ENCODE measurements at places on chromosomes 2 and 18.

DNA sequence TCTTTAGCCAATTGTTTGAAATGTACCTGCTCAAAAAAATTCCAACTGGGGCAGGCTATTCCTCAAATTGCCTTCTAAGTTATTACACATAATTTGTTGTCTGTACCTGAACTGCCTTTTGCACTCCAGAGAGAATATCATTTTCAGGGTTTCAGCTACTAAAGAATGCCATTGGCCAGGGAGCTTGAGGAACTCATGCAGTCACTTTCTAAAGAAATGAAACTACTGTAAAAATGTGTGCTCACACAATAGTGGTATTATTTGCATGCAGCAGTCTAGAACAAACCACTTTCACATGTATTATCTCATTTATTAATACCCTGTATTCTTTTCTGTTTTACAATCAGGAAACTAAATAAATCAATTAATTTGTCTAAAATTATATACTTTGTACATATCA, 152.2 kb downstream of the PID1 start:
- no peak for DNase-seq

DNA sequence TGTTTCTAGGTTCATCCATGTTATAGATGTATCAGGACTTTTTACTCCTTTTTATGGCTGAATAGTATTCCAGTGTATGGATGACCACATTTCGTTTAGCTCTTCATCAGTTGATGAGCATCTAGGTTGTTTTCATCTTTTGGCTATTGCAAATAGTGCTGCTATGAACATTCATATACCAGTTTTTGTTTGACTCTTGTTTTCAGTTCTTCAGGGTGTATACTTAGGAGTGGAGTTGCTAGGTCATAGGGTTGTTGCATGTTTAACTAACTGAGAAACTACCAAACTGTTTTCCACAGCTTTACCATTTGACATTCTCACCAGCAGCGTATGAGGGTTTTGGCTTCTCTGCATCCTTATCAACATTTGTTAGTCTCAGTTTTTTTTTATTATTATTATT, 25.8 kb upstream of the NAPG start:
- no peak for DNase-seq

DNA sequence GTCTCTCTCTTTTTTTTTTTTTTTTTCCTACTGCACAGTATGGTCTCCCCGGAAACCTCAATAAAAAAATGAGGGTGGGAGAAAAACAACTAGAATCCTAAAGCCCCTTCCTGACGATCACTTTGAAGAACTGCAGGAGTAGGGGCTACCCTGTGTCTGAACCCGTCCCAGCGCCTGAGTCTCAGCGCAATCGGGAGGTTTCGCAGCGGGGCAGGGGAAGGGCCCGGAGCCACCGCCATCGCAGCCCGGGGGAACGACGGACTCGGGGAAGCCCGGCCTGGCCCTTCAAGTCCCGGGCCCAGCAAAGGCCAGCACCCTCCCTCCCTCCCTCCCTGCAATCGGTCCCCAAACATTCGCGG, 411 bp downstream of the NARS1 start:
- no peak for DNase-seq

DNA sequence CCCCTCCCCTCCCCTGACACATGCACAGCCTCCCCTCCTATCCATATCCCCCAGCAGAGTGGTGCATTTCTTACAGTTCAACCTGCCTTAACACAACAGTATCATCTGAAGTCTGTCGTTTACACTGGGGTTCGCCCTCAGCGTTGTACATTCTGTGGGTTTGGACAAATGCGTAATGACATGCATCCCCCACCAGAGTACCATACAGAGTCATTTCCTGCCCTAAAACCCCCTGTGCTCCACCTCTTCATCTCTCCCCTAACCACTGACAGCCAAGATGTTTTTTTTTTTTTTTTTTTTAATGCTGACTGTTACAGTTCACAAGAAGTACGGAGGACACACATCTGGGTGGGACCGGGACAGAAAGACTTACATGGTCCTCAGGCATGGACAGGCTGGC, 22.6 kb downstream of the POMC start:
- no peak for DNase-seq

GRCh38 chr2:172888714-172889669, 153.3 kb downstream of the RAPGEF4 start:
- DNase-seq: no peak

DNA sequence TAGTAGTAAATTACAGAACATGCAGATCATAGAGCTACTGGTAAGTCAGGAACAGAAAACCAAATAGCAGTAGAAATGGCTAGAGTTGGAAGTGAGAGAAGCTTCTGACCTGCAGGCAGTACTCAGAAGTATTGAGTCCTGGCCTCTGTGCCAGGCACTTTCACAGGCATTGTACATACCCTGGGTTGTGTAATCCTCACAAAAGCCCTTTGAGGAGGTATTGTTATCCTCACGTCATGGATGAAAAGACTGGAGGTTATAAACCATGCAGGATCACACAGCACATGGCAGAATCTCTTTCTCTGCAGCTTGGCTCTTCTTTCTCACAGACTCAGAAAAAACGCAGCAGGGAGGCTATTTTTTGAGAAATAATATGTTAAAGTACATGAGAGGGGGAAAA, 789.3 kb upstream of the FAM98A start:
- DNase-seq: no peak

DNA sequence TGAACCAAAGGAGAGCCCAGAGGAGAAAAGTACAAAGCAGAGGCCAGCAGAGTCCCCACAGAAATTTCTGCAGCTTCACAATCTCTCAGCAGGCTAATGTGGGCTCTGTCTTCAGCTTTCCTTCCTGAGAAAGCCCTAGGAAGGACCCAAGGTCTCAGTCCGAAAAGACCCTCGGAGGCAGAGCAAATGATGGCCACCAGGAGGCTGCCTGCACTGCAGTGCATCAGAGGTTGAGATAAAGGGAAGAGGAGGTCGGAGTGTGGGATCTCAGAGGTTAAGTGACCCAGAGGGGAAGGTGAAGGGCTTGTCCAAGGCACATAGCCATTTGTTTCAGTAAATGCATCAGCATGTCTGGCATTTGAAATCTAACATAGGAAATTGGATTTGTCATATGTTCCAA, 299.1 kb upstream of the SLC14A2 start:
- no peak for DNase-seq

- no peak for DNase-seq
Measured at GRCh38 chr2:122300758-122301157, 545.3 kb downstream of the TSN start.

All from stimulated activated CD4-positive, alpha-beta T cell treated with anti-CD3 and anti-CD28 coated beads, Interleukin-1b, Interleukin-23, amount 100 ng/mL, for 4 hours (primary cell).